Colonic mucosa (tissue), 4 donors: ENCODE measurements at places on chromosomes 2 and 18.

GRCh38 chr2:26683583-26683982 lies 8.9 kb upstream of the KCNK3 start:
- no peak overlapping the region for H3K27ac ChIP-seq
- no peaks in the 10 kb centered on the region for H3K4me1 ChIP-seq
- no peaks in the 10 kb centered on the region for H3K36me3 ChIP-seq
- no peak for DNase-seq

- DNase-seq = no peak
- no peaks in the 10 kb centered on the region for H3K4me1 ChIP-seq
- no peak overlapping the region for H3K27ac ChIP-seq
- no peaks in the 10 kb centered on the region for H3K36me3 ChIP-seq
Observed at GRCh38 chr2:179036353-179036905, 13.5 kb downstream of the CCDC141 start.

GRCh38 chr2:666441-666840 lies 10.8 kb downstream of the TMEM18 start:
- H3K27me3 ChIP-seq = no peaks in the 10 kb centered on the region
- H3K4me3 ChIP-seq = no peak overlapping the region
- peaks cover 9% of the 10 kb centered on the region for H3K36me3 ChIP-seq
- DNase-seq = no peak
- H3K27ac ChIP-seq = no peak overlapping the region

DNA sequence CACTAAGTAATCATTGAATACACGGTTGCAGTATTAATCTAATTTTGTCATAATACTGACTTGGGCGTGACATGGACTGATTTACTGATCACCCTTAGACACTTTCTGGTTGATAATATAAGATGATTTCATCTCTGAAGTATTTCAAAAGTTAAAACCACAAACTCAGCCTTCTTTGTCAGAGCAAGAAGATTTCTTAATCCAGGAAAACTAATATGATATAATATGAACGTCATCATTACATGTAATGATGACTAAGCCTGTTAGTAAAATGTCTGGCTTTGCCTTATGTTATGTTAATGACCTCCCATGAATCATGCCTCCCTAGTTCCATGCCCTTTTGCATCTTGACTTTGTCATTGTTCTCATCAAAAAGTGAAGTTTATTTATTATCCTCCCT lies 1325.0 kb upstream of the CDH2 start:
- no peaks in the 10 kb centered on the region for H3K27me3 ChIP-seq
- H3K27ac ChIP-seq = no peak overlapping the region
- DNase-seq = no peak
- H3K36me3 ChIP-seq = no peaks in the 10 kb centered on the region
